ENCODE measurements at places on chromosomes 16 and 17. TPM values are rescaled to one million over a fixed set of nuclear protein-coding genes. Genes with fewer than 3 reads are reported as not detected.

DNA sequence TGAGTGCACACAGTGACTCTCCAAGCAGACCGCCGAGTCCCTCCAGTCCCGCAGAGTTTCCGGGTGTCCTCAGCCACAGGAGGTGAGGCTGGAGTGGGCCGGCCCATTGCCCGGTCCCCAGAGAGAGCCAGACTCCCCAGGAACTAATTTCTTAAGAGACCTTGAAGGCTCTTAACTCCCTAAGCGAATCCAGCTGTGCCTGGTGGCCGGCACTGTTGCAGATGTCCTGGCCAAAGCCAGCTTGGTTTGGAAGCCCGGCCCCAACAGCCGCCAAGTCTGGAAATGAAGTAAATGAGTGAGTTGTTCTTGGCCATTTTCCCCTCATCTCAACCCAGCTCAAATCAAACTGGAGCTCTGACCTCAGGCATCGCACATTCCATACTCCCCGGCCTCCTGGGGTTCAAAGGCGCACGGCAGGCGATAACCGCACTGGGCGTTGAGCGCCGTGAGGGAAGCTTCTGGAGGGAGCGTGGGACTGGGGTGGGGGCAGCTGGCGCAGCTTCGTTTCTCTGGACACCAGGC is 42.0 kb downstream of the CMIP start:
- peaks cover 56% of the 10 kb centered on the region for H3K4me1 ChIP-seq
- H3K36me3 ChIP-seq: no peaks in the 10 kb centered on the region
- peak; percentile 89 for DNase-seq
- H3K27ac ChIP-seq: no peak overlapping the region
- H3K4me3 ChIP-seq: no peak overlapping the region

KLHL10 gene
- total RNA-seq: not detected

DNA sequence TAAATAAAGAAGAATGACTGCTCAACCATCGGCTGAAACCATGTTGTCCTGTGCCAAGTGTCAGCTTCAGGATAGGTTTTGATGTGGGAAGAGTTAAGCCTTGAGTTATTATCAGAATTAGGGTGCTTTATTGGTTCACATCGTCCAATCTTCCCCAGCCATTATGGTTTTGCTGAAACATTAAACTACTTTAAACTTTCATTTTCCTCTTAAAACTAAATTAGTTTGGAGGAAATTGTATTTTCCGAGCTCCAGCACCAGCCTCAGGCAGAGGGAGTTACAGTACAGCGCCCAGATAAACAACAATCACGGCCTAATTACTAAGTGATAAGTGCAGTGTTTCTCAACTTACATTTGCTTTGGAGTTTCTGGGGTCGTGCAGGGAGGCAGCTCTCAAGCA is 80.2 kb downstream of the TMEM114 start:
- H3K4me3 ChIP-seq: no peak overlapping the region
- no peaks in the 10 kb centered on the region for H3K27me3 ChIP-seq
- H3K4me1 ChIP-seq: no peaks in the 10 kb centered on the region
- no peak overlapping the region for H3K27ac ChIP-seq

- no peak for DNase-seq
- H3K27ac ChIP-seq: no peak overlapping the region
- no peaks in the 10 kb centered on the region for H3K4me1 ChIP-seq
- no peak overlapping the region for H3K4me3 ChIP-seq
Observed at GRCh38 chr16:80303691-80304090, 237.1 kb upstream of the DYNLRB2 start.

GRCh38 chr16:81469183-81469677 is 24.6 kb downstream of the CMIP start:
- DNase-seq: no peak
- H3K27me3 ChIP-seq: no peaks in the 10 kb centered on the region
- no peak overlapping the region for H3K27ac ChIP-seq
- no peaks in the 10 kb centered on the region for H3K4me1 ChIP-seq

- H3K27me3 ChIP-seq: no peaks in the 10 kb centered on the region
- peak; percentile 75 for DNase-seq
- peaks cover 30% of the 10 kb centered on the region for H3K4me1 ChIP-seq
- H3K27ac ChIP-seq: peak overlapping the region; percentile 95
- no peaks in the 10 kb centered on the region for H3K36me3 ChIP-seq
Observed at GRCh38 chr17:64130559-64131001, 636 bp upstream of the ERN1 start.

DNA sequence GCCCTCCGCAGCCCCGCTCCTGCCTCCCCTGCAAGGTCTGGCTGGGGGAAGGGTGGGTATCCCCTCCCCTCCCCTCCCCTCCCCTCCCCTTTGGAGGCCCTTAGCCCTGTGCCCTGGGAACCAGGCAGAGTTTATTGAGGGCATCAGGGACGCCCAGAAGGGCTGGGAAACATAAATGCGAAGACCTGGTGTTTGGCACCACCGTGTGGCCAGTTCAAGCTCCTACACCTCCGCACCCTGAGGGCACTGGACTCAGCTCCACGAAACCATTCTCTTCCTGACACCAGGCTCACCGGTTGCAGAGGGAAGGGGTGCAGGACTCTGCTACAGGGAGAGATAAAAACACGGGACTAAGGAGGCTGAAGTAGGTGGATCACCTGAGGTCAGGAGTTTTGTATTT is 1.0 kb upstream of the AIPL1 start:
- H3K27ac ChIP-seq: no peak overlapping the region
- H3K27me3 ChIP-seq: no peaks in the 10 kb centered on the region
- no peak overlapping the region for H3K4me3 ChIP-seq
- peak; percentile 62 for DNase-seq

All from right atrium auricular region (tissue), 2 donors.